ENCODE measurements at places on chromosomes 13 and 19.

DNA sequence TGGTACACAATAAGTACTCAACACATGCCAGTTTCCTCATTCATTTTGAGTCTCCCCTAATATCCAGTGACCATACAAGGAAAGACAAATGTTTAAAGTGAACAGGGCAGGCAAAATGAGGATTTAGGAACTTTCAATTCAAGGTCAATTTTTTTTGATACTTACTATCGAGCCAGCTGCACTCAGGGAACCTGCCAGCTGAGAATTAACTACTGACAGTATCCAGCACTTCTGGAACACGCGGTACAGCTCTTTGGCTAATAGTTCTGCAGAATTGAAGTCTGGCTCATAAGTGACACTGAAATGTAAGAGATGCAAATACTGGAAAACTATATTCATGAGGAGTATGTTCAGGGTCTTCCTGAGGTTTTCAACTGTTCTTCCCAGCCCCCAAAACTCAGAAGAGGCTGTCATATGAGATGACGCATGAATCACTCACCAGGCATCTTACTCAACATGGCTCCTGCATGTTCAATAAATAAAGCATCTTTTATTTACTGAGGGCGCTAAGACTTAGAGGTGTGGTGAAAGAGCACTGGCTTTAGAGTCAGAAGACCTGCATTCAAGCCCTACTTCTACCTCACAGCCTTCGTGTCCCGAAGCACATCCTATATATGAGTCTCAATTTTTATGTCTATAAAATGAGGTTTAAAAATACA is 25.6 kb downstream of the RUBCNL start:
- DNase-seq, result no peak

DNA sequence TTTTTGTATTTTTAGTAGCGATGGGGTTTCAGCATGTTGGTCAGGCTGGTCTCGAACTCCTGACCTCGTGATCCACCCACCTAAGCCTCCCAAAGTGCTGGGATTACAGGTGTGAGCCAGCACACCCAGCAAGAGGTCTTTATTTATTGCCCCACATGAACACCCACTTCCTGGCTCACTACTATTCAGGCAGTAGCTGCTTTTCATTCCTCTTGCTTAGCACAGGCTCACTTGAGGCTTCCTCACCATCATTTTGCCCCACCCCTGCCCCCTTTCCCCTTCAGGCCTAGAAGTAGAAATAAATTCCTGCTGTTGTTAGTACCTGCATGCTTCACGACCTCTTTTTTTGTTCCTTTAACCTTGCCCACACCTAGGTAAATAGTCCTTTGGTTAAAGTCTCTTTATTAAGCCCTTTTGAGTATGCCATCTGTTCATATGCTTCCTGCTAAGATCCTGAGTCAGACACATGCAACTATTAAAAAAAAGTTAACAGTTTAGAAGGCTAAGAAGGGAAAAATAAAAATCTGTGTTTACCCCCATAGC is 33.5 kb upstream of the ITM2B start:
- no peak for DNase-seq

- DNase-seq, result no peak
These were observed 83.4 kb upstream of the GPR183 start for GRCh38 chr13:99390601-99391000.

GRCh38 chr19:32294871-32295438 is 50.5 kb upstream of the ZNF507 start:
- DNase-seq, result no peak

DNA sequence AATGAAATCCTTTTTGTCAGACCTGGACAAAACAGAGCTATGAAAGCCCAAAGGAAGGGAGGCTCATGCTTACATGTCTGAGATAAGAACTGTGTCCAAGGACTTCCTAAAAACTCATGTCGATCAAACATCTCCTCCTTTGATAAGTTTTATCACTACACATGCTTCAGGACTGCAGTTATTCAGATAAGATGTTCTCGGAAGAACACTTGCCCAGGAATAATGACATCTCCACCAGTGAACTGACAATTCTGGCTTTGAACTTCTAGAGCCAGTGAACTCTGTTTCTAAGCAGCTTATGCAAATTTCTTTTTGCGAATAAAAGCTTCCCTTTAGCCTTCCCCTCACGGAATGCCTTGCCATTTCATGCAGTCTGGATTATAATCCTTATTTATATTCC is 561.6 kb downstream of the TBC1D4 start:
- DNase-seq, result no peak

DNA sequence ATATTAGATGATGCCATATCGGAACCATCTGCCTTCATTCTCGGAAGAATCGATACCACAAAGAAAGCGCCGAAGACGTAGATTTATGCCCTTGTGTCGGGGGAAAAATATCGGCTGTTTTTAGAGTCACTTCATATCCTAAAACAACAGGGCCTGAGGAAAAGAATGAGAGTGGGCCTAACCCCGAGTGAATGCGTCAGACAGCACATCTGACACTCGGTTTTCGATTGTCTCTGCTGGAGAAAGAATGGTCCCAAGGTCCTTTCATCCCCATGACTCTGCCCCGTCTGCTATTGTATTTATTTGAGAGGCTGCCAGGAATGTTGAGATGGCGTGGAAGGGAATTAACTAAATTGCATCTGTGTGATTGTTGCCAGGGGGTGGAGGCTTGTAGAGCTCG is 46.1 kb downstream of the CHST8 start:
- DNase-seq, result no peak
